ENCODE measurements at places on chromosomes 2 and 18.

- DNase-seq = no peak
These were observed 970 bp upstream of the KCNG2 start for GRCh38 chr18:79796531-79797405.

DNA sequence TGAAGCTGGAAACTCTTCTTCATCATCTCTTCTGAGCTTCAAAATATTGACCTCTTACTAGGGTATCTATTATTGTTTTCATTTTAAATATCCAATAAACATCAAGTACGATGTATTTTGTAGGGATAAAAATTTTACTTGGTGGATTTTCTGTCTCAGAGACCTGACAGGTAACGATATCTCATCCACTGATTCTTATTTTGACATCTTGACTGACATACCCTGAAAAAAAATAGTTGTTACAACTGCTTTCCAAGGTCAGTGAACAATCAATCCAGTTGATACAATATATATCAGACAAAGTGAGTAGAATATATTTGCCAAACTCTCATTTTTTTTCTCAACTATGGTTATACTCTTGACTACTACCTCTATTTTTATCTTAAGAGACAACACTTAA is 963.7 kb upstream of the CDH2 start:
- no peak for DNase-seq

- DNase-seq = no peak
These were observed 305.9 kb upstream of the SALL3 start for GRCh38 chr18:78673516-78674321.

GRCh38 chr2:50719837-50720696 is 311.9 kb downstream of the NRXN1 start:
- no peak for DNase-seq

DNA sequence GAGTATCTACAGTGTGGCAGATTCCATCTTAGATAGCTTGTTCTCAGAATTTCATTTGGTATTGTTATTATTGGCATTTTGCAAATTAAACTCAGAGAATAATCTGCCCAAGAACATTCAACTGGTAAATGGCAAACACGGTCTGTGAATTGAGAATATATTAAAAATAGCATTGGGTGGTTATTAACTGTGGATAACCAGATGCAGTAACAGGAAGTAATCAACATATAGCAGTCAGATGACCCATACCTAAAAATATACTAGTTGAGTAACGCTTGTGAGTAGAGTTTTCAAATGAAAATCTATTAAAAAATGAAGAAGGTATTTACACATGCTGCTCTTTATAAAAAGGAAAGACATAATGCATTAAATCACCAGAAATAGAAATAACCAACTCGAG is 129.5 kb downstream of the ZNF804A start:
- no peak for DNase-seq

- no peak for DNase-seq
These were observed 12.0 kb downstream of the GLI2 start for GRCh38 chr2:120747706-120748105.

- peak; percentile 88 for DNase-seq
These were observed 68.5 kb upstream of the STK17B start for GRCh38 chr2:196239622-196240587.

DNA sequence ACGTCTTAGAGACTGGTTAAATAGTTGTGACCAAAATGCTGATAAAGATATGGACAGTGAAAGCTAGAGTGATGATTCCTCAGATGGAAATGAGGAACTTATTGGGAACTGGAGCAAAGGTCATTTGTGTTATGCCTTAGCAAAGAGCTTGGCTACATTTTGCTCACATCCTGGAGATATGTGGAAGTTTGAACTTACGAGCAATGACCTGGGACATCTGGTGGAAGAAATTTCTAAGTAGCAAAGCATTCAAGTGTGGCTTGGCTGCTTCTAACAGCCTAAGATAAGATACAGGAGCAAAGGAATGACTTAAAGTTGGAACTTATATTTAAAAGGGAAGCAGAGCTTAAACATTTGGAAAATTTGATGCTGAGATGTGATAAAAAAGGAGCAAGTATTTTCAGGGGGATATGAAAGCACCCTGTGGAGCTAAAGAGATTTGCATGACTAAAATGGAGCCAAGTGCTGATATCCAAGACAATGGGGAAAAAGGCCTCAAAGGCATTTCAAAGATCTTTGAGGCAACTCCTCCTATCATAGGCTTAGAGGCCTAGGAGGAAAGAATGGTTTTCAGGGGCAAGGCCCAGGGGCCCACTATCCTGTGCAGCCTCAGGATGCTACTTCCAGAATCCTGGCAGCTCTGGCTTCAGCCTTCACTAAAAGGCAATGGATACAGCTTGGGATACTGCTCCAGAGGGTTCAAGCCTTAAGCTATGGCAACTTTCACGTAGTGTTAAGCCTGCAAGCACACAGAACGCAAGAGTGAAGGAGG is 124.1 kb upstream of the KLHL14 start:
- DNase-seq = no peak

GRCh38 chr2:241009601-241010530 is 11.4 kb downstream of the SNED1 start:
- peak; percentile 58 for DNase-seq

DNA sequence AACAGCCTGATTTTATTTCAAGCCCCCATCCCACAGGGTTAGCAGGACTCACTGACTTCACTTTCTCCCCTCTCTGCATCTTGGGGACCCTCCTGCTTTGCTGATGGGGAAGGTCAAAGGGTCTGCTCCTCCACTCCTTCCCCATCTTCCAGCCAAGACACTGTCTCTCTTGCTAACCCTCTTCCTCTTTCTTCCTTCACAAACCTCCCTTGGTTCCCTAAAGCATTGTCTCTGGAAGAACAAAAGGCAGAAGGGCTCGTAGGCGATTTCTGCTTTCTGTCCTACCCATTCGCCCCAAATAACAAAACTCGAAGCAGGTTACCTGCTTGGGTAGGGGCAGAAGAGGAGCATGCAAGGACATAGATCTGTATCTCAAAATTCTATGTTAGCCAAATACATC is 5.5 kb upstream of the SLC4A3 start:
- DNase-seq = no peak

GRCh38 chr2:226793646-226794045 is 6.0 kb downstream of the IRS1 start:
- no peak for DNase-seq

- no peak for DNase-seq
These were observed 124.8 kb downstream of the AFF3 start for GRCh38 chr2:100017633-100018032.

- DNase-seq = no peak
These were observed 2.5 kb upstream of the DNAJC10 start for GRCh38 chr2:182713601-182714000.

DNA sequence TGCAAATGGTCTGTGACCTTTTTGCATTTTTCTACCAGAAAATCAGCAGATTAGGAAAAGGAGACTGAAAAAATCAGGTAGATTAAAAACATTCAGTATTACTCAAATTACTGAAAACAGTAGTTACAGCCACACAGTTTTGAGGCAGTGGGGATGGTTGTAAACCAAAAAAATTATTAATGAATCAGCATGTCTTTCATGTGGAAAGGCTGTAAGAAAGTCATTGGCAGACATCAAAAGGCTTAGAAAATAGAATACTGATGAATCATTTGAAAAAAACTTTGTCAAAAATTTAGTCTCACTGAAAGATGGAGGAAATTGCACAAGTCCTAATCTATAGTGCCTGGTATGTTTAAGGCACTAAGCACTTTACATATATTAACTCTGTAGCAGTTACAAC is 133.9 kb upstream of the GCFC2 start:
- DNase-seq = no peak

- no peak for DNase-seq
These were observed 93.6 kb downstream of the PIEZO2 start for GRCh38 chr18:11055721-11056120.

- no peak for DNase-seq
These were observed 2.3 kb upstream of the OST4 start for GRCh38 chr2:27073782-27074181.

DNA sequence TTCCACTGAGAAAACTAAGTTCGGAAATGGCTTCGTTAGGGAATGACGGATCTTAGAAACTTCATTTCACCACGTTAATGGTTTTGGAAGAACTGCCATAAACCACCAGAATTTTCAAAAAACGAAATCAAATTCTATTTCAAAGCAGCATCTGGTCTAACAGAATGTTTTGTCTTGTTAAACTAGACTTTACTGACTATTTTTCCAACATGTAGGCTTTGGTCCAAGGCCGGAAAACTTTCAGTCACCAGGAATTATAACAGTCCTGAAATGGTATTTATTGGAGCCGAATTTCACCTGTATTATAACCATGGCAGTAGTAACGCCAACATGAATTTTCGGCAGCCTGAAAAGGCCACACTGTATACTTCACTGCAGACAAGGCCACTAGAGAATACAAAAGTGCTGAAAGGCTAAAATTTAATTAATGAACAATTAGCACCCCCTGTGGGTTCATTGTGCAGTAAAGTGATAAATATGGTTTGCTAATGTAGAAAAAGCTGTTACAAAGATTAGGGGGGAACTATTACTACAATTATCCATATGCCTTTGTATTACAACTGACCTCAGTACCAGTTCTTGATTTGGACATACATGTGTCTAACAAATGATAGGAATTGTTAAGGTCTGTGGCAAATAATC is 116.4 kb downstream of the ZNF521 start:
- DNase-seq = no peak

- peak; percentile 28 for DNase-seq
These were observed 47.0 kb downstream of the CHRNA1 start for GRCh38 chr2:174717273-174717672.

DNA sequence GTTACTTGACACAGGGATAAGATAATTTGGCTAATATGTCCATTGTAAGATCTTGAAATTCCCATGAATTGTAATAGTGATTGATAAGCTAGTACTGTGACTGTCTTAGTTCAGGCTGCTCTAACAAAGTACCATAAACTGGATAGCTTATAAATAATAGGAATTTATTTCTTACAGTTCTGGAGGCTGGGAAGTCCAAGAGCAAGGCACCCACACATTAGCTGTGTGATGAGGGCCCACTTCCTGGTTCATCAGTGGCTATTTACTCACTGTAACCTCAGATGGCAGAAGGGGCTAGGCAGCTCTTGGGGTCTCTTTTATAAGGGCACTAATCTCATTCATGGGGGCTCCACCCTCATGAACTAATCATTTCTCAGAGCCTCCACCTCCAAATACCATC is 28.5 kb downstream of the NOSTRIN start:
- DNase-seq = no peak

- no peak for DNase-seq
These were observed 108.1 kb downstream of the TRIB2 start for GRCh38 chr2:12824778-12825379.

DNA sequence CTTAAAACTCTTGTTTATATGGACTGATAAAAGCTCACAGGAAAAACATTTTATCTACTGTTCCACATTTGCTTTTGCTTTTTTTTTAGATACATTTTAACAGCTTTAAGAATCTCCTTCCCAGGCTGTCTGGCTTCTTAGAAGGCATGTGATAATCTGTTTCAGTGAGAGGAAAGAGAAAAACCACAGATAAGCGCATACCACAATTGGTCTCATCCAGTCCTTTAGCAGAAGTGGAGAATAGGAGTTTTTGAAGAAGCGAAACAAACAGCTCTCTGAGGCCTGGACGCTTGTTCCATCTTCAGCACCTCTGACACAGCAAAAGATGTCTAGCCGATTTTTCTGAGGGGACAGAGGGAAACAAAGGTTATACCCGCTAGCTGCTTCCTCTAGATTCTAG is 37.6 kb downstream of the RMC1 start:
- no peak for DNase-seq

- peak; percentile 31 for DNase-seq
These were observed 323.7 kb downstream of the ARHGAP15 start for GRCh38 chr2:143452817-143453451.

GRCh38 chr2:1004398-1004797 is 53.7 kb downstream of the SNTG2 start:
- DNase-seq = peak; percentile 25

- no peak for DNase-seq
These were observed 5.8 kb upstream of the SAG start for GRCh38 chr2:233301811-233302210.

DNA sequence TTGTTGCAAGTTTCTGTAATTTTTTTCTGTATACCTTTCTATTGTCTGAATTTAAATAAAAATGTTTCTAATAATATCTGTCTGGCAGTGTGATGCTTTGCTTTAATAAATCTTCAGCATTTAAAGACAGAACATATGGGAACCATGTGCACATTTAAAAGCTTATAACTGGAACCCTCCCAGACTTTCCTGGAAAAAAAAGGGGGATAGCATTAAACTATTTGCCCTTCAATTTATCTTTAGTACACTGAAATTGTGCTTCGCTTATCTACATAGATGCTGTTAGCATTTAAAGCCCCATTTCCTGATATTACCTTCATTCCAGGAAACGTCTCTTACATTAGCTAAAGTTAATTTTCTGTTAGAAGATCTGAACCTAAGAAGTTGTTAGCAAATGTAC is 64.6 kb downstream of the ZC3H6 start:
- DNase-seq = no peak

DNA sequence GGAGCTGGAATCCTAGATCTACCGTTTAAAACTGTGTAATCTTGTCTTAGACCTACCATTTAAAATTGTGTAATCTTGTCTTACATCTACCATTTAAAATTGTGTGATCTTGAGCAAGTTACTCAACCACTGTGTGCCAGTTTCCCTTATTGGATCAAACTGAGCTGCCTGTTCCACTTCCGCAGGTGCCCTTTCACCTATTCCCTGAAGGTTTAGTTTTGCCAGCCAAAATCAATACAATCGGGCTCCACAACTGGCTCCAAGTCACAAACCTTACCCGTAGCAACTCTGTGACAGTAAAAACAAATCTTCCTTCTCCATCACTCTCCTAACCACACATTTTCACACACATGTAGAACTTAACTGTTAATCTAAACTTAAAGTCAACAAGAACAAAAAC is 20.1 kb downstream of the DOCK10 start:
- no peak for DNase-seq

DNA sequence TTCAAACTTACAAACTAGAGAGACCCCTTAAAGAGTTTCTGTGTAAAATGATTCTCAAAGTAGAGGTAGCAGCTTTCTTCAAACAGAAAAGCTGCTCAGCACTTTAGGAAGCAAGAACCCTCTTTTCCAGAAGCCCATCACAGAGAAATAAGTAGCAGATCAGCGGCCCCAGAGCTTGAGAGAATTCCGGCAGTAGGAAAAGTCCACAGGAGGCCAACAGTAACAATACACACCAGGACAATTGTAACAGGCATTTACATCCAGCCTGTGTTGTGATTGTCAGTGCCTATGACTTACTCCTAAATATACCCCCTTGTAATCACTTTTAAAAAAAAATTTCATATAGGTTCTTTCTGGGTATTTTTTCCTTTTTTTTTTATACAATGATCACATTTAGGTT is 161.4 kb upstream of the ACVR2A start:
- DNase-seq = no peak

DNA sequence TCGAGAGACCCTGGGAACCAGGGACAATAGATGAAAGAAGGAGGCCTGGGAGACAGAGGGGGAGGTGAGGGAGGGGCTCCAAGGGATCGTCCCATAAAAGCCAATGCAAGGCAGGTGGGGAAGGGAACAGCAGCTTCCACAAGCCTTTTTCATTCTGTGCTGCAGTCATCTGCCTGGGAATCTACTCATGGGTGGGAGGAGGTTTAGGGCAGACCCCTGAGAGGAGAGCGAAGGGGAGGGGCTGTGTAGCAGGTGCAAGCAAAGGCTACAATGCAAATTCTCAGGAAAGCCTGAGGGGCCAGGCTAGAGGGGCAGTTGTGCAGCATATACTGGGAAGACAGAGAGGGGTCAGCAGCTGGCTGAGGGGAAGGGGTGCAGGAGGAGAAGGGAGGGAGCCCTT is 135.4 kb downstream of the SETBP1 start:
- DNase-seq = no peak

- no peak for DNase-seq
These were observed 69.9 kb downstream of the RHOB start for GRCh38 chr2:20516646-20517341.

- DNase-seq = no peak
These were observed 110.9 kb downstream of the ROCK1 start for GRCh38 chr18:21000667-21001066.
